ENCODE measurements at places on chromosomes 16 and 17. TPM values are rescaled to one million over a fixed set of nuclear protein-coding genes. Genes with fewer than 3 reads are reported as not detected.

DNA sequence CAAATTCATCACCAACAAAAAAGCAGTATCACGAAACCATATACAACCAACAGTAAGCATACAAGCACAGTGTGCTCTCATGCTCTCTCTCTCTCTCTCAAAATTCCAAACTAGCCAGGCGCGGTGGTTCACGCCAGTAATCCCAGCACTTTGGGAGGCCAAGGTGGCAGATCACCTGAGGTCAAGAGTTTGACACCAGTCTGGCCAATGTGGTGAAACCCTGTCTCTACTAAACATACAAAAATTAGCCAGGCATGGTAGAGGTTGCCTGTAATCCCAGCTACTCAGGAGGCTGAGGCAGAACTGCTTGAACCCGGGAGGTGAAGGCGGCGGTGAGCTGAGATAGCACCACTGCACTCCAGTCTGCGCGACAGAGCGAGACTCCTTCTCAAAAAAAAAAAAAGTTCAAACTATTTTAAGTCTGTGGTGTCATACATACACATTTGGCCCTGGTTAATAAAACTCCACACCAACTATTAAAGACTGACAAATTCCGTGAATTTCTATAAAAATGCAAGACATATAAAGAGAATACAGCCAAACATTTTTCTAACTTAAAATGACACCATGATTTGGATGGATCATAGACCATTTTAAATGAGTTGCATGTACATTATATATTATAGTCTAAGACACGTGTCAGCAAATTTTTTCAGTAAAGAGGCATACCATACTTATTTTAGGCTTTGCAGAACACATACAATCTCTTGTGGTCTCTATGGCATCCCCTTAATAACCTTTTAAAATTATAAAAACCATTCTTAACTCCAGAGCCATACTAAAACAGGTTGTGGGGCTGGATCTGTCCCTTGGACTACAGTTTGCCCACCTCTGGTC is 30.9 kb downstream of the GLG1 start:
- H3K27me3 ChIP-seq, result no peaks in the 10 kb centered on the region
- no peak for DNase-seq
- no peak overlapping the region for H3K4me3 ChIP-seq
- no peaks in the 10 kb centered on the region for H3K36me3 ChIP-seq
- no peaks in the 10 kb centered on the region for H3K4me1 ChIP-seq

Gene ZSCAN10
- 209 TPM for total RNA-seq

Gene HOXB13
- total RNA-seq, result not detected

DNA sequence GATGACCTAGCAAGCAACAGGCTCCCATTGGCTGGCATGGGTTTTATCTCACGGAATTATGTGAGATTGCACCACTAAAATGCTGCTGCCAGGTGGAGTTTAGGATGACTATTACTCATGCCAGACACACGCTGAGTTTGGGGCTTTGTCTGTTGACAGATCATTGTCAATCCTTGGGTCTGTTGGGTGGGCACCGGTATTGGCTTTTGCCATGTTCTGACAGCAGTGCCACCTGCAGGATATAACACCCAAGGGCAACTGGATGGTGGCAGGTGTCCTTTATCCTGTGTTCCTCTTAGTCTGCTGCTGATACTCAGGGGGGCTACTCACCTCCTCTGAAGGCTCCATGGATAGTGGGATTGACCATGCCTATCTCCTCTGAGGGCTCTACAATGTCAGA is 221.6 kb upstream of the DYNLRB2 start:
- H3K4me3 ChIP-seq, result no peak overlapping the region
- no peak overlapping the region for H3K27ac ChIP-seq
- peaks cover 2% of the 10 kb centered on the region for H3K4me1 ChIP-seq
- DNase-seq, result no peak

Gene KCNJ18
- not detected for total RNA-seq

Gene RAB11FIP4
- total RNA-seq, result 53.2 TPM

DNA sequence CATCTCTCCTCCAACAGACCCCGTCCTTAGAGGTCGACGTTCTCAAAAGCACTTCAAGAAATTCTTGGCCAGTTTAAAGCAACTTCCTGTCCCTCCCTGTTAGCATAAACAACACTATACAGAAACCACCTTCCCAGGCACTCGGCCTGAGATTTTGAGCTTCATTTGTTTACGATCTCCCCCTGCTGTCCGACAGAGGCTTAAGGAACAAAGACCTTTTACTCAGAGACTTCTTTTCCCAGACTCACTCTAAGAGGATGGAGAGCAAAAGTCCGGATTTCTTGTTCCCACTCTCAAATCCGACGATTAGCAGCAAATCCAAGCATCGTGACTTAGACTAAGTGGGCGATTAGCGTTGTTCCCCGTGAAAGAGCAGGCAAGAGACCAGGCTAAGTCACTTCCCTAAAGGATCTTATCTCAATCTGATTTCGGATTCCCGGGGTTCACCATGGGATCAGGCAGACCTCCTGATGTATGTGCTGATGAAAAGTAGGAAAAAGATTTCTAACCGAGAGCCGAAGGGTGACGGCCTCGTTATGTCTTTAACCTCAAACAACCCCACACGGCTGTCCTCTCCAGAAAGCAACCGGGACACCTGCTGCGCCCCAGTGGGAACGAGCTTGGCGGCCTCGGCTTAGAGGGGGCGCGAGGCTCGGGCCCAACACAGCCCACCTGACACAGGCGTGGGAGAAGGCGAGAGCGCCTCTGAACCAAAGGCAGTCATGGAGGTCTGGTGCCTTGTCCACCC is 598 bp downstream of the INPP5K start:
- peak overlapping the region; percentile 88 for H3K4me3 ChIP-seq
- no peaks in the 10 kb centered on the region for H3K27me3 ChIP-seq
- H3K36me3 ChIP-seq, result peaks cover 2% of the 10 kb centered on the region
- peak; percentile 49 for DNase-seq
- H3K27ac ChIP-seq, result peak overlapping the region; percentile 26

GRCh38 chr17:17780922-17781590 is 55.7 kb downstream of the SREBF1 start:
- H3K27ac ChIP-seq, result no peak overlapping the region
- peak; percentile 50 for DNase-seq
- peak overlapping the region; percentile 63 for H3K4me3 ChIP-seq
- no peaks in the 10 kb centered on the region for H3K36me3 ChIP-seq
- peaks cover 34% of the 10 kb centered on the region for H3K27me3 ChIP-seq

GRCh38 chr16:23833960-23834685 is 1.7 kb upstream of the PRKCB start:
- no peak overlapping the region for H3K27ac ChIP-seq
- H3K27me3 ChIP-seq, result peaks cover 2% of the 10 kb centered on the region
- H3K36me3 ChIP-seq, result no peaks in the 10 kb centered on the region
- no peak for DNase-seq
- no peak overlapping the region for H3K4me3 ChIP-seq
- peaks cover 4% of the 10 kb centered on the region for H3K4me1 ChIP-seq

Gene PRSS21
- total RNA-seq, result 2.7 TPM

All from H1 (cell line).